Esophagus muscularis mucosa (tissue), 4 donors: ENCODE measurements at places on chromosomes 3 and 15. TPM values are rescaled to one million over a fixed set of nuclear protein-coding genes. Genes with fewer than 3 reads are reported as not detected.

Gene MIX23
- 13.1 TPM for total RNA-seq

Gene KNG1
- not detected for total RNA-seq

Gene NAA50
- total RNA-seq: 131 TPM

DNA sequence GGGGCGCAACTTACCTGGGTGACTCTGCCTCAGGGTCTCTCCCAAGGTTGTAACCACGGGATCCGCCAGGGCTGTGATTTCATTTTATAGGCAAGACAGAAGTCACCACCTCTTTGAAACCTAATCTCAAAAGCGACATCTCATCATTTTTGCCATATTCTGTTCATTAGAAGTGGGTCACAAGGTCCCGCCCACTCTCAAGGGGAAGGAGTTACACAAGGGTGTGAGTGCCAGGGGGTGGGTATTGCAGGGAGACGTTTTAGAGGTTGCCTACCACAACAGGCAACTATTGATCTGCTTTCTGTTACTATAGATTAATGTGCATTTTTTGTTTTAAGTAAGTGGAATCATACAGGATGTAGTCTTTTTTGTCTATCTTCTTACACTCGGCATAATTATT, 56.6 kb upstream of the ADPGK start:
- no peak overlapping the region for H3K4me3 ChIP-seq
- H3K4me1 ChIP-seq: no peaks in the 10 kb centered on the region
- no peaks in the 10 kb centered on the region for H3K36me3 ChIP-seq
- H3K27ac ChIP-seq: no peak overlapping the region

DNA sequence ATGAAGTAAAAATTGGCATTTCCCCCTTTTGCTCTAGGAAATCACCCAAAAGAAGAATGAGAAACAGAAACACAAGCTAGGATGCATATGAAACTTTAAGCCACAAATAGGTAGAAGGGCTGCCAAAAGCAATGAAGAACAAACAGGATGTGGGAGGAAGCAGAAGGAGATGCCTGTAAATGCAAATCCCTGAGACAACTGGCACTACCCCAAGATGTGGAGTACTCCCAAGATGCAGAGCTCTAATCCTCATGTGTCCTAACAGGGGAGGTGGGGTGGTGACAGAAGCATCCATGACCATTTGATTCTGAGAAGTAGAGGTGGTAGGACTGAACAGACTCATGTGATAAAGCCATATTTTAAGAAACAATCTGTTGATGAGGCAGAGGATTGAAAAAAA, 31.9 kb upstream of the ZNF280D start:
- H3K27ac ChIP-seq: peak overlapping the region; percentile 10
- no peak overlapping the region for H3K4me3 ChIP-seq
- H3K4me1 ChIP-seq: peaks cover 55% of the 10 kb centered on the region
- DNase-seq: no peak

- no peak for DNase-seq
- no peaks in the 10 kb centered on the region for H3K4me1 ChIP-seq
- H3K27me3 ChIP-seq: no peaks in the 10 kb centered on the region
- peak overlapping the region; percentile 54 for H3K27ac ChIP-seq
- peak overlapping the region; percentile 3 for H3K4me3 ChIP-seq
- peaks cover 36% of the 10 kb centered on the region for H3K36me3 ChIP-seq
These were observed 9.3 kb downstream of the ARHGEF26 start for GRCh38 chr3:154130540-154130939.

- no peak overlapping the region for H3K4me3 ChIP-seq
These were observed 43.0 kb downstream of the ARRDC4 start for GRCh38 chr15:98003518-98003917.

GRCh38 chr3:128194843-128195242, 41.6 kb downstream of the EEFSEC start:
- H3K4me3 ChIP-seq: no peak overlapping the region
- no peaks in the 10 kb centered on the region for H3K36me3 ChIP-seq
- peak overlapping the region; percentile 20 for H3K27ac ChIP-seq

DNA sequence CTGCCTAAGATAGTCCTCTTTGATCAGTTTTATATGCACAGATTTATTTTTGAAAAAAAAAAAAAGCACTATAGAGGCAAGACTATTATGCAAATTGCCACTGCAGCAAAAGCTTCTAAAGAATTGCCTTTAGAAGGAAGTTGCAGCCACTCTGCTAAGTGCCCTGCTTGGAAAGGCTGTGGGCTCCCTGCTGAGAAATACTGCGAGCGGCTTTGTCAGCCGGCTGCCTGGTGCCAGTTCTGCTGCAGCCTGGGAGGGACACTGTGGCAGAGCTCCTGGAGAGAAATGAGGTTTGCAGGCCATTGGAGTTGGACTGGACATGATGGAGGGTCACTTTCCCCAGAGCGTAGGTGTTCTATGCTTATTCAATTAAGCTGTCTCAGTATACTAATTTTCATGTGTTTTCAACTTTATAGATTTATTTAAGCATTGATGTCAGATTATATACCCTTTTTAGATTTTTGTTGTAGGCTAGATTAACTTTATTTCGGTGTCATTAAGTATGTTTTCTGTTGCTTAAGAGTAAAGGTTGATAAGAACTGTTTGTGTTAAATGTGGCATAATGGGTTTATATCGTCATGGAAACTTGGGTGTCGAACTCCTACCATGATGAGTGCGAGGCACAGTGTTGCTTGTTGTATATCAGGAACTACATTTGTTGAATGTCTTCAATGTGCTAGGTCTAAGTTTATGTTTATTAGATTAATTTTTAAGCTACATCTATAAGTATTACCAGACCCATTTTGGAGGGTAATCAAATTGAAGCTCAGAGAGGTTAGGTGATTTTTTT, 6.6 kb downstream of the MAP2K5 start:
- H3K4me3 ChIP-seq: no peak overlapping the region
- DNase-seq: no peak
- no peaks in the 10 kb centered on the region for H3K27me3 ChIP-seq
- H3K27ac ChIP-seq: no peak overlapping the region
- H3K36me3 ChIP-seq: no peaks in the 10 kb centered on the region
